ENCODE measurements at places on chromosomes 2 and 18.

DNA sequence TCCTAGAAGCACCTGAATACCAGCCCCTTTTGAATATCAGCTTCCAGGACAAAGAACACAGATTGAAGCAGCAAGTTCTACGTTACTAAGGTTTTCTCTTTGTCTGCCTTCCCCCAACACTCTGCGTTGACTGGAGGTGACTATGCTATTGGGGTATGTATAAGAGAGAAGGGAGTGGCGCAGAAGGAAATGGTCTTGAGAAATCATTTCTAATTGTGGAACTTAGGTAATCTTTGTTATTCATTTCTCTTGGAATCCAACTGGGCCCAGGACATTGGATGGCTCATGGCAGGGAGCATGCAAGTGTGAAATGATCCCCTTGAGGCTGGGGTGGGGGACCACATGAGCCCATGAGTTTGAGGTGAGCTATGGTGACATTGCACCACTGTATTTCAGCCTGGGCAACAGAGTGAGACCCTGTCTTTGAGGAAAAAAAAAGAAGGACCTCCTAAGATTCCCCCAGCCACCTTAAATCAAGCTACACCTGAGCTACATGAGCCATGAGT lies 29.7 kb downstream of the XDH start:
- no peak for DNase-seq

- DNase-seq, result no peak
Observed at GRCh38 chr2:181037922-181038321, 57.5 kb downstream of the UBE2E3 start.

DNA sequence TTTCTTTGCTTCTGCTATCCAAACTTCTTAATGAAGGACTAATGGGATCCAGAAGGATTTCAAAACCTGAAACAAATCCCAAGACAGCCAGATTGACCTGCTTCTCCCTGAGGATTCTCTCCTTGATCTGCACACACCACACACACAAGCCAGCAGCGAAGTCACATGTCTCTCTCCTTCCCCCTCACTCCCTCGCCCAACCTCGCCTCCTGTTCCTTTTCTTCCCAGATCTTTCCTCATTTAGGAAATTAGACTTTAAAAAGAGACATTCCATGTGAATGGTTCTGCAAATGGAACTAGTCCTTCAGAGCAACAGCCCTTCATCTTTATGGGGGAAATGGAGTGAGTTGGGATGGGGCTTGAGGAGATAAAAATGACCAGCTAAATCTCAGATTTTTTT lies 639.1 kb upstream of the SETBP1 start:
- no peak for DNase-seq

GRCh38 chr2:241373446-241373845 lies 17.4 kb downstream of the FARP2 start:
- no peak for DNase-seq

DNA sequence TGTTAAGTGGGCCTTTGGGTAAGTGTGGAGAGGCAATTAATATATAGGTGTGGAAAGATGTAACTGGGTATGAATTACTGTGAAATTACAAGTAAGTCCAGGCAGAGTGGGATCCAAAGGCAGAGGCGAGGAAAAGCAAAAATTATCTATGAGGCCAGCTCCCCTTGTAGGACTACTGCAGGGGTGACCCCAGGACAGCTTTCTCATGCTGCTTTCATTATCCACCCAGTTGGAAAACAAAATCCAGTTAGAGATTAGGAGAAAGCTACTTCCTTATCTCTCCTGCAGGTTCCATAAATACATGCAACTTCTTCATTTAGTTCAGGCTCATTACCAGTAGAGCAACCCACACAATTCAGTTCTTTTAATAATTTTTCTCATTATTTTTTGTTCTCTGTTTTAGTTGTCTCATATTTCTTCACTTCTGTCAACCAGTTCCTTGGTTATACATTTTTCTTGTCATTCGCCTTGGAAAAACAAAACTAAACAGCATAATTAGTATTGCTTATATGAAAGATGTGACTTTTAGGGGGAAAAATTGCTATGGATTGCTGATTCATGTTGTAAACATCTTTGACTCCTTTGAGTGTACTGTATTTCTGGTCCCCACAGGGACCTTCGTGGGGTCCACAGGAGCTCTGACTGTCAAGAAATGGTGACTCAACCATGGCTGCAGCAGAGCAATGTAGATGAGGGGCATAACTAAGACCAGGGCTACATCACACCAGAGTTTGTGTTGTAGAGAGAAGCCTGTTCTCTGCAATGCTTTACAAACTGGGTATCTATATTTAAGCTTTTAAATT lies 110.4 kb upstream of the PARD3B start:
- no peak for DNase-seq

- DNase-seq, result no peak
Observed at GRCh38 chr2:6342273-6342920, 523.3 kb downstream of the CMPK2 start.

- DNase-seq, result no peak
Observed at GRCh38 chr18:65938592-65939372, 188.0 kb downstream of the CDH7 start.

- DNase-seq, result no peak
Observed at GRCh38 chr2:236862961-236863728, 222.5 kb upstream of the COPS8 start.

GRCh38 chr2:233486778-233487552 lies 79.6 kb downstream of the USP40 start:
- DNase-seq, result no peak

- no peak for DNase-seq
Observed at GRCh38 chr18:11883153-11883552, 25.0 kb downstream of the MPPE1 start.

GRCh38 chr18:54871231-54871630 lies 43.0 kb downstream of the RAB27B start:
- no peak for DNase-seq

- no peak for DNase-seq
Observed at GRCh38 chr2:239721991-239722759, 303.0 kb downstream of the NDUFA10 start.

- no peak for DNase-seq
Observed at GRCh38 chr2:121910139-121910538, 154.7 kb downstream of the TSN start.

GRCh38 chr18:23311351-23312121 lies 141.6 kb upstream of the RIOK3 start:
- no peak for DNase-seq

- DNase-seq, result no peak
Observed at GRCh38 chr2:241040081-241040803, 41.8 kb downstream of the SNED1 start.

GRCh38 chr2:49600524-49600923 lies 446.2 kb upstream of the FSHR start:
- DNase-seq, result no peak

DNA sequence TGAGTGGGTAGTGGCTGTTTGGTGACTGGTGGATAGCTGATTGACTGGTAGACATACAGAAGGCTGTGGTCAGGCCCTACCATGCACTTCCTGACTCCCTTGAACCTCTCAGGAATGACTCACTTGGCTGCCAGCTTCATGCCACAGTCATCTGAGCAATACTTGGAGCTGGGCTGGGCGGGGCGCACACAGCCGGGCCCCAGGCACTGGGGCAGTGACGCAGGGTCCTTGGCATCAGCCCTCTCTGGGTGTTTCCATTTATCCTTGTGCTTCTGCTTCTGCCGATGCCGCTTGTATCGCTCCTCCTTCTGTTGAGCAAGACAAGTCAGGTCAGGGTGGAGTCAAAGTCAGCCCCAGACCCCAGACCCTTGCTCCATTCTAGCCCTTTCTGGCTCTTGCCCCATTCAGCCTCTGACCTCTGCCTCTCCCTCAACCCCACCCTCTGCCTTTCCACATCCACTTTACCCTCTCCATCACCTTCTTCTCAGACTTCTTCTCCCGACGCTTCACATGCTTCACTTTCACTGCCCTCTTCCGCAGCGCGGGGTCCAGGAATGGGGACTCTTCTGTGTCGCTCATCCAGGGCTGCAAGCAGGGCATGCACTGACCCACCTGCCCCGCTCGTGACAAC lies 3.0 kb upstream of the MBD1 start:
- no peak for DNase-seq

DNA sequence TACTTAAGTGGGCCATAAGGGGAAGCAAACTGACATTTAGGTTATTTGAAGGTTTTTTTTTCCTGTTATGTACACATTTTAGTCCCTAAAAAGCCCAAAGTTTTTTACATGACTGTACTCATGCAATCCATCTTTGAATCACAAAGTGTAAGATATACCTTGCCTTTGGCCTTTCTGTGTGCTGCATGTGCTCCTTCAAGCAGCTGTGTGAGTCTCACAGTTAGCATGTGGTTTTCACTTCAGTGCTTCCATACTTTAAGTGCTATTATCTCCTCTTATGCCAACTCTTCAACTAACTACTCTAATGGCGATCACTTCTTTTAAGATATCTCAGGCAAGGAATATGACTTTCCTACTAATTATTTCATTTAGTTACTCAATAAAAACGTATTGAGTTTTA lies 597.1 kb upstream of the ACVR2A start:
- no peak for DNase-seq

GRCh38 chr2:205642599-205643356 lies 39.5 kb upstream of the NRP2 start:
- no peak for DNase-seq

GRCh38 chr18:37476182-37476581 lies 89.4 kb downstream of the CELF4 start:
- DNase-seq, result no peak

DNA sequence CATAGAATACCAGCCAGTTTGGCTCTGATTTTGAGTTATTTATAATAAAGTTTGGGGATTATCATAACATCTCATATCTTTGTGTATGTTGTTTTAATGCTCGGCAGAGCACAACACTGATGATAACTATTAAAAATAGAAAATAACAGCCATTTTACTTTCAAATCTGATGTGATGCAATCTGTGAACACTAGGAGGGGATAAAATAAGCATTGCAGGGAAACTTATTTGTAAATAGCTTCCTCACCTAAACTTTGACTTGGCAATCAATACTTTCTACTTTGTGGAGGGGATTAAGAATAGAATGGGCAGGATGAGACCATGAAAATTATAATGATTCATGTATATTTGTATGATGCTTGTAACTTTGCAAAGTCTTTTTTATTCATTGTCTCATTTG lies 54.4 kb downstream of the USP14 start:
- DNase-seq, result no peak

GRCh38 chr2:211823886-211824479 lies 714.6 kb downstream of the ERBB4 start:
- no peak for DNase-seq

DNA sequence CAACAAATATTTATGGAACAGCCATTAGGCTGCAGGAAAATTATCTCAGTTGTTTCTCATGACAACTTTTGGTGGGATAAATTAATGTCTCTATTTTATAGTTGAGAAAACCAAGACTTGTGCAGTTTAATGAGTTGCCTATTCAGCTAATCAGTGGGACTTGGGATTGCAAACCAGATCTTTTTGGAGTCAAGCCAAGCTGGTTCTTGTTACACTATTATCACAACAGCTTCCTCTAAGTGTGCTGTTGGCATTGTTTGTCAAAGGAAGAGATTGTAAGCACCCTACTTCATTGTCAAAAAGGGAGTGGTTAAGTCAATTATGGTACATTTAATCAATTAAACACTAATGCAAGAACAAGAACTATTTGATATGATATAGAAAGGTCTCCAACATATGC lies 119.2 kb downstream of the PAX3 start:
- no peak for DNase-seq

DNA sequence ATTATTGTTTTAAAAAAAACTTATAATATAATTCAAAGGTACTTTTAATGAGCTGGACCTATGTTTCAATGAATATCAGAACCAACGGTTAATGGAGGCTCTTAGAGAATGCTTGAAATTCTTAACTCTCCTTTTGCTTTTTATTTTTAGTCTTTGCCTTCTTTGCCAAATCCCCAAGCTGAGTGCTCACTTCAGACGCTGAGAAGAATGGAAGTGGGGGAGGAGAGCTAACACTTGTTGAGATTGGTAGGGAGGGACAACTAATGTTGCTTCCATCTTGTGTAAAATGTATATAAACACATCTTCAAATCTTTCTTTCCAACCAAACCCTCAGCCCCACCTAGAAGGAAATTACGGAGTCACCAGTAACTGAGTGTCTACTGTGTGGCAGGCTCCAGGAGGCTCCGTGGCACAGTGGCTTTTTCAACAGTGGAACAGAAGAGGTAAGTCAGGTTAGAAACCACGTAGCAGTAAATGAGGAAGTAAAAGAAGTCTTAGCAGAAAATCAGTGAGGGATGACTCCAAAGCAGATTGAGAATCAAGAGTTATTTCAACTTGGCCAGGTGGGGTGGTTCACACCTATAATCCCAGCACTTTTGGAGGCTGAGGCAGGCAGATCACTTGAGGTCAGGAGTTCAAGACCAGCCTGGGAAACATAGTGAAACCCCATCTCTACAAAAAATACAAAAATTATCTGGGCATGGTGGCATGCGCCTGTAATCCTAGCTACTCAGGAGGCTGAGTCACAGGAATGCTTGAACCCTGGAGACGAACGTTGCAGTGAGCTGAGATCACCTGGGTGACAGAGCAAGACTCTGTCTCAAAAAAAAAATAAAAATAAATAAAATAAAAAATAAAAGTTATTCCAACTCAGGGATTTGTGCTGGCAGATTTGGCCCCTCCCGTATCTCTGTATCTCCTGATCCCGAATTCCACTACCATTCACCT lies 45.0 kb upstream of the CREB1 start:
- DNase-seq, result no peak

DNA sequence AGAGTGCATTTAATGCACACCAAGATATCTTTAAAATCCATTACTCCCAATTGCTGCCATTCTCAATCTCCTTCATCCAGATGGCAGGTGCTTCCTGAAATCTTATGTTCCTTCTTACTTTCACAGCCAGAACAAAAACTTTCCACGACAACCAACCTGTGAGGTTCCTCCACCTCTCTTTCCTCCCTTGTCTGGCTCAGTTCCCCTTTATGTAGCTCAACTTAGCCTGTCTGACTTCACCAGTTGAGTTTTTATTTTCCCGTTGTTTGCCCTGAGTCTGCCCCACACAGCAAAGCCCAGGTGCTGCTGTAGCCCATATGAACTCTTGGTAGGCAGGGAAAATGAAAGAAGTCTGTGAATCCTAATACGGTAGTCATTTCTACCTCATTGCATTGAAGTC lies 112.5 kb downstream of the MREG start:
- no peak for DNase-seq

DNA sequence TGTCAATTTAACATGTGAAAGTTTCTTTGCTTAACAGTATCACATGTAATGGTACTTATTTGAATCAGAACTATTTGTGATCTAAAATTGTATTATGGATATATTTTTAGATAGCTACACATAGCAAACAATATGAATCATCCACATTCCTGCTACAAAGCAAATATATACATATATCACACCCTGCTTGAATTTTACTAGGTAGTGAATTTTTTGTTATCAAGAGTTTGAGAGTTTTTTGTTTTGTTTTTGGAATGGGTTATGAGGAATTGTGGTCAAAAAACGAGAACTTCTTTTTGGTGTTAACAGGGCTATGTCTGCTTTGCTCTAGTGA lies 635.7 kb downstream of the NRXN1 start:
- no peak for DNase-seq

Data from activated CD8-positive, alpha-beta memory T cell treated with anti-CD3 and anti-CD28 coated beads for 1 hour (primary cell).